ENCODE measurements at places on chromosomes 12 and 14.
A peak's percentile ranks its signal among the peaks of the same experiment; 100 is the strongest.

- DNase-seq, result peak; percentile 81
Measured at GRCh38 chr12:18932715-18933114, 194.8 kb downstream of the CAPZA3 start.

DNA sequence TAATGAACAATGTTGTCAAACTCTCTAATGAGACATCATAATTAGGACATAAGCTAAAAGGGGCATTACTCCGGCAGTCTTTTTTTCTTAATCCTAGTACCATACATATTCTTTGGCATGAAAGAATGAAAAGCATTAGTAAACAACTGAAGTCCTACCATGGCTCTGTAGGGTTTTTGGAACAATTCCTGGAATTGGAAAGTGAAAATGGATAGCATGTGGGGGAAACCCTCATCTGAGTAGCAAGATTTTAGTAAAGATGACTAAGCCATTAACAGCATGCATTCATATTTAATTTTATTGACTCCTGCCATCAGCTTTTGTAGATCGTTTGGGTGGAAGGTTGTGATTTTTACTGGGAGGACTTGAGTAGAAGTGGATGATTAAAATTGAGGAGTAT, 216.2 kb upstream of the PDZRN4 start:
- peak; percentile 17 for DNase-seq

GRCh38 chr12:117007577-117007976, 91.6 kb downstream of the TESC start:
- no peak for DNase-seq

- no peak for DNase-seq
Measured at GRCh38 chr14:101018561-101019290, 115.2 kb upstream of the RTL1 start.

- peak; percentile 93 for DNase-seq
Measured at GRCh38 chr12:48197971-48198671, 5.0 kb downstream of the OR10AD1 start.

DNA sequence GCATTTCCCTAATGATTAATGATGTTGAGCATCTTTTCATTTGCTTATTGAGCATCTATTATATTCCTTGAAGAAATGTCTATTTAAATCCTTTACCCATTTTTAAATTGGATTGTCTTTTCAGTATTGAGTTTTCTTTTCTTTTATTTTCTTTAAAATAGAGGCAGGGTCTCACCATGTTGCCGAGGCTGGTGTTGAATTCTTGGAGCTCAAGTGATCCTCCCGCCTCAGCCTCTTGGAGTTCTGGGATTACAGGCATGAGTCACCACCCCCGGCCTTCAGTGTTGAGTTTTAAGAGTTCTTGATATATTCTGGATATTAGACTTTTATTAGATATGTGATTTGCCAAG, 73.3 kb upstream of the HECTD1 start:
- no peak for DNase-seq

- no peak for DNase-seq
Measured at GRCh38 chr12:84946753-84947152, 34.2 kb upstream of the SLC6A15 start.

DNA sequence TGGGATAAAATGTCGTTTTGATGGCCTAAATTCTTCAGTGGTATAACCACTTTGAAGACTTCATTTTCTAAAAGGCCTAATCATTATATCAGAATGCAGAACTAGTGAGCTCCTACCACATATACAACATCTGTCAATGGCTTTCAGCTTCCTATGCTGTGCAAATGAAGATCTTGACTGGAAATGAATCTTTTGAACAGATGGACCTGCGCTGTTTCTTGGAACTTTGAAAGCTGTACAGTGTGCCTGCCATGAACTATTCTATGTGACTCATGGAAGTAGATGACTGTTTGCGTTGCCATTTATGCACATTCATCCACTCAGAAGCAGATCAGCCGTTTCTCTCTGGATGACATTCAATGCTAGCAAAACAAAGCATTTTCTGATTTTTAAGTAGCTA, 542.2 kb upstream of the USP15 start:
- no peak for DNase-seq

GRCh38 chr14:64706593-64707193, 2.5 kb downstream of the PLEKHG3 start:
- DNase-seq, result no peak

- no peak for DNase-seq
Measured at GRCh38 chr12:120235369-120236323, 29.9 kb downstream of the PXN start.

DNA sequence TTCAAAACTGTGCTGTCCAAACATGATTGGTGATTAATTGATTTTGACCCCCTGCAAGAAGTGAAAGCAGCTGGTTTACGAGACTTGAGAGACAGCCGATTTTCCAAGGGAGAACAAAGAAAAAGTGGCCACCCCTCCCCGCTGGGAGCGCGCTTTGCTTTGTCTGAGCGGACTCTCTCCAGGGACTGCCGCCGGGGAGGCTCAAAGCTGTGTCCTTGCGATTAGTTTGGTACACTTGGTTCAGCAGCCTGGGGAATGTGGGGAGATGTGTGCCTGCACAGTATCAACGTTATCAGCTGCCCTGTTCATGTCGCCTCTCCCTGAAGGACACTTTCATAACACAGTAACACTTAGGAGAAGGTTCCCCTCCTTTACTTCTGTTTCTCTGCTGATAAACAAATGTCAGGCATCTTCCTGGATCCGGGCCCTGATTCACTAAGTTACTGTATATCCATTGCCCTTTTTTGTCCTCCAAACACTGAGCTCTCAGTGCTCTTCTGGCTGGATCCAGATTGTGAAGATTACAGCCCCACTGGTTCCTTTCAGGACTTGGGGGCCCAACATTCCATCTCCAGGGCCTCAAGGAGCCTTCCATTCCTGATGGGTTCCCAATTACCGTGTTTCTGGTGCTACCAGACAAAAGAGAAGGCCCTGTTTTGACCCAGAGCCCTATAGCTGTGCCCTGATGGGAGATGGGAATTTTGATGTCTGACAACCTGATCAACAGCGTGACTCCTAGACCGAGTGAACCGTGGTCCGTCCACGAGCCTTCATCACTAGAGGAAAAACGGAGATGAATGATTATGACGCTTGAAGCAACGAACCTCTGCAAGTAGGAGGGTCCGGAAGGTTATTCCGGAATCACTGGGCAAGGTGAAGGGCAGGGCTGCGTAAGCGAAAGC, 31.7 kb upstream of the TUBA1C start:
- peak; percentile 31 for DNase-seq

- DNase-seq, result no peak
Measured at GRCh38 chr14:21109377-21110138, 8.7 kb downstream of the TMEM253 start.

- DNase-seq, result no peak
Measured at GRCh38 chr12:94308612-94309011, 151.1 kb downstream of the CEP83 start.

DNA sequence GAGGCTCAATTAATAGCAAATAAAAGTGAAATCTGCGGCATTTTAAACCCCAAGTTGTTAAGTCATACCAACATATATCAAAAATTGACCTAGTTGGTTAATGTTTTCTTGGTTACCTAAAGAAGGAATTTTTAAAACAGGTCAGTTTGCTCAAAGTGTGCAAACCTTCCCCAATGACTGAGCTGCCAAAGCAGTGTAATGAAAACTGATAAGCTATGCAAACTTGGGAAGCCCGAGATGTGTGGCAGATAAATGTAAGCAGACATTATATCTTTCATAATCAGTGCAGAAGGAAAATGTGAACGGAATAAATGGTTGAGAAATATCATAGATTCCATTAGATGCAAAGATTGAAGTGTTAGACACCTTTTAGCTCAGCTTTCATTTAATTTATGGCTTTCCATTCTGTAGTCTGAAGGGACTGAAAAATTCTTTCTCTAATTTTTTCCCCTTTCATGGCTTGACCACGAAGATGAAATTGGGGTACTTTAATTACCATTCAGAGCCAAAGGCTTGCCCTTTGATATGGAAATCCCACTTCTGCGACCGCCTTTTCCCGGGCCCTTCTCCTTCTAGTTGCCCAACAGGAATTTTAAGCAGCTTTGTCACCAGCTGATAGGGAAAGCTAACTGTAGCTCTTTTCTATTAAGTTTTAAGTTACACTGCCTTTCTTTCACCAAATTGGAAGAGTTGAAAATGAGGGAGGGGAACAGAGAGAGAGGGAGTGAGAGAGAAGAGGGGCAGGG, 306.6 kb upstream of the SOX5 start:
- no peak for DNase-seq

GRCh38 chr12:23758608-23759007, 190.9 kb downstream of the SOX5 start:
- DNase-seq, result no peak

DNA sequence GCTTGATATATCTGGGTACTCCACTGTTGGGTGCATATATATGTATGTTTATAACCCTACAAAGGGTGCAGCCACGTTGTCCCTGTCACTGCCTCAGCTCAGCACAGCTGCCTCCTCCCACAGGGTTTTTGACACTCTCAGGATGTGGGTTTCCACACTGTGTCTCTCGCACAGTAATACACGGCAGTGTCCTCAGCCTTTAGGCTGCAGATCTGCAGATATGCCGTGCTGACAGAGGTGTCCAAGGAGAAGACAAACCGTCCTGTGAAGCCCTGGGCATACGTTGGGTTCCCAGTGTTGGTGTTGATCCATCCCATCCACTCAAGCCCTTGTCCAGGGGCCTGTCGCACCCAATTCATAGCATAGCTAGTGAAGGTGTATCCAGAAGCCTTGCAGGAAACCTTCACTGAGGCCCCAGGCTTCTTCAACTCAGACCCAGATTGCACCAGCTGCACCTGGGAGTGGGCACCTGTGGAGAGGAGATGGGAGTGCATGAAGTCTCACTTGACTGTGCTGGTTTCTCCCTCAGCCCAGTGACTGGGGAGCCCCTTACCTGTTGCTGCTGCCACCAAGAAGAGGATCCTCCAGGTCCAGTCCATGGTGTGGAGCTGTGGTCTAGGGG, 498.7 kb downstream of the TMEM121 start:
- no peak for DNase-seq

DNA sequence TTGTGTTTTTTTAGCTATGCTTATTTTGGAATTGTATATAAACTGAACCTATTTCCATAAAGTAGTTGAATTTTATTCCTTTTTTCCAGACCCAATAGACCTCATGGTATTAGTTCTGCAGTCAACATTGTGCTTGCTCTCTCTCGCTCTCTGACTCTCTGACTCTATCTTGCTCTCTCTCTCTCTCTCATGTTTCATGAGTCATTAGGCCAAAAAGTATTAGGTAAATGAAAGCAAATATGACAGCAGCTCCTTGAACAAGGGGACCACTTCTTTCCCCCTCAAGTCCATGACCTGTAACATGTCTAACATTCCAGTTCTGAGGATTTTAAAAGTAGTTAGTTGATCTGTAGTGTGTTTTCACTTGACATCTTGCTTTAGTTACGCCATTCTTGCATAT, 14.0 kb upstream of the C12orf71 start:
- no peak for DNase-seq

GRCh38 chr12:130831246-130831645, 7.8 kb downstream of the STX2 start:
- no peak for DNase-seq

DNA sequence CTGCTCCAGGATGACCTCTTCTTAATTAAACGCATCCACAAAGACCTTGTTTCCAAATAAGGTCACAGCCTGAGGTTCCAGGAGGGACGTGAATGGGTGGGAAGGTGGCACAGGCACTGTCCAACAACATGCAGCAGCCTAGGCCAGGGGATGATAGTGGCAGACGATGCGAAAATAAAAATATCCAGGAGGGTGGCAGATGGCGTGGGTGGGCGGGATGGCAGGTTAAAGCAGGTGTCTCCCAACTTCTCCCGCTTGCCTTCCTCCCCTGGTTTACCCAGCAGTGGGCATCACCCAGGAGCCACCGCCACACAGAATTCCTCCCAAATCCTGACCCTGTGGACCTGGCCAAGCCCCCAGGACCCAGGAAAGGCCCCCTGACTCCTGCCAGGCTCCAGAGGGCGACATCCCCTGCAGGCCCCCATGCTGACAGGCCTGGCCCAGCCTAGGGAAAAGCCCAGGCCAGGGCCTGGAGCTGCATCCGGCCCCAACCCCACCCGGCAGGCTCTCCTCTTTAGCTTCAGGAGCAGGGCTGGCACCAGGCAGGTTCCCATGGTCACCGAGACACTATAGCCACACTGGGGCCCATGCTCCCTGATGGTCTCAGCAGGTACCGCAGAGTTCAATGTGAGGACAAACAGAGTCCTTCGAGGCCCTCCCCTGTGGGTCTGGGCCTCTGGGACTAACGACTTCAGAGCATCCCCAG, 9.7 kb downstream of the NCOR2 start:
- no peak for DNase-seq

Measured in AG10803 (cell line).